ENCODE measurements at places on chromosomes 6 and 20. TPM values are rescaled to one million over a fixed set of nuclear protein-coding genes. Genes with fewer than 3 reads are reported as not detected.

FAM209B gene
- total RNA-seq, result not detected

ERVFRD-1 gene
- not detected for total RNA-seq

GMPR gene
- 21.4 TPM for total RNA-seq

MEP1A gene
- not detected for total RNA-seq

TCP11 gene
- total RNA-seq, result under 0.01 TPM

OOEP gene
- not detected for total RNA-seq

SLC26A8 gene
- total RNA-seq, result not detected
